ENCODE measurements at places on chromosomes 13 and 19.

DNA sequence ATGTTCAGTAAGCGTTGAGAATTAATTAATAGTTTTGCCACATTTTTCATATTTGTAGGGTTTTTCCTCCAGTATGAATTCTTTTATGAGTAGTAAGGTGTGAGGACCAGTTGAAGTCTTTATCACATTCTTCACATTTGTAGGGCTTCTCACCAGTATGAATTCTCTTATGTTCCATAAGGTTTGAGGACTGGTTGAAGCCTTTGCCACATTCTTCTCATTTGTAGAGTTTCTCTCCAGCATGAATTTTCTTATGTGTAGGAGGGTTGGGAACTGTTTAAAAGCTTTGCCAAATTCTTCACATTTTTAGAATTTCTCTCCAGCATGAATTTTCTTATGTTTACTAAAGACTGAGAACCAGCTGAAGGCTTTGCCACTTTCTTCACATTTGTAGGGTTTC is 40.3 kb downstream of the ZNF208 start:
- DNase-seq, result no peak

DNA sequence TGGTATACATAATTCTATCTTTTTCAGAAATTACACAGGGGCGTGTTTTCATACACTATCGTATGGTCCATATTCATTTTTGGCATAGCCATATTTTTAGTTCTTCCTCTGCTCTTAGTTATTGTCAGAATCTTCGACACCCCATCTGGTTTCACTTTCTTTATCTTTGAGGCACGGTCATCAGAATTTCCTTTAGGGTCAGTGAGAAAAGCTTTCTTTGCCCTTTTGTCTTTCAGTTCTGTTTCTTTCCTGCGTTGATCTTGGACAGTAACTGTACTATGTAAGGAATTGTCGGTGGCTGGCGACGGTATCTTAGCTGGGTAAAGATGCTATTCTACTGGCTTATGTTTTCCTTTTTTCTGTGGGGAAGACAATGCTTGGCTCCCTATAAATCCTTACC is 10.6 kb upstream of the KIR2DL4 start:
- DNase-seq, result peak; percentile 12

DNA sequence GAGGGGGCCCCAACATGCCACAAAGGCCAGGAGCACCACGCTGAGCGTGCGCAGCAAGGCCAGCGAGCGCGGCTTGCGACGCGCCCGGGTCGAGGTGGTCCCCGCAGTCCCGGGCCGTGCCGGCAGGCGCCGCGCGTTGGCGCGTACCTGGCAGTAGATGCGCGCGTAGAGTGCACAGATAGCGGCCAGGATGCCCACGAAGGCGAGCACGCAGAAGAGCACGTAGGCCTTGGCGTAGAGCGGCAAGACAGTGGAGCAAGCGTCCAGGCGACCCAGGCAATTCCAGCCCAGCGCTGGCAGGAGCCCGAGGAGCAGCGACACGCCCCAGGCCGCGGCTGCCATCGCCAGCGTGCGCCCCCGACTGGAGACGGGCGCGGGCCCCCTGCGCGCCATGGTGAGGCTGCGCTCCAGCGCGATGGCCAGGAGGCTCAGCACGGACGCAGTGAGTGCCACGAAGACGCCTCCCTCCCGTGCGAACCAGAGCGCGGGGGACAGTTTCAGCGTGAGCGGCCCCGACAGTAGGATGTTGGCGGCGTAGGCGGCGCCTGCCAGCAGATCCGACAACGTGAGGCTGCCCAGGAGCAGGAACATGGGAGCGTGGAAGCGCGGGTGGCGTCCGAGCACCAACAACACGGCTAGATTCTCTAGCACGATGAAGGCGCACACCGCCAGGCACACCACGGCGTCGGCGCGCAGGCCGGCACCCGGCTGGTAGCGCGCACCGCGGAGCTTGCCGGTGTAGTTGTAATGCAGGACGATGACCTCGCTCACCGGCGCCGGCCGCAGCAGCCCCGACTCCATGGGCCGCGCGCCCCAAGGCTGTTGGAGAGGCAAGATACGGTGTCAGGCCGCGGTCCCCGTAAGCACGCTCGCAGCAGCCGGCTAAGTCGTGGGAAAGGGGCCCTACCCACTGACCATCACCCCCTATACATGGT is 2.8 kb downstream of the S1PR5 start:
- DNase-seq, result no peak

DNA sequence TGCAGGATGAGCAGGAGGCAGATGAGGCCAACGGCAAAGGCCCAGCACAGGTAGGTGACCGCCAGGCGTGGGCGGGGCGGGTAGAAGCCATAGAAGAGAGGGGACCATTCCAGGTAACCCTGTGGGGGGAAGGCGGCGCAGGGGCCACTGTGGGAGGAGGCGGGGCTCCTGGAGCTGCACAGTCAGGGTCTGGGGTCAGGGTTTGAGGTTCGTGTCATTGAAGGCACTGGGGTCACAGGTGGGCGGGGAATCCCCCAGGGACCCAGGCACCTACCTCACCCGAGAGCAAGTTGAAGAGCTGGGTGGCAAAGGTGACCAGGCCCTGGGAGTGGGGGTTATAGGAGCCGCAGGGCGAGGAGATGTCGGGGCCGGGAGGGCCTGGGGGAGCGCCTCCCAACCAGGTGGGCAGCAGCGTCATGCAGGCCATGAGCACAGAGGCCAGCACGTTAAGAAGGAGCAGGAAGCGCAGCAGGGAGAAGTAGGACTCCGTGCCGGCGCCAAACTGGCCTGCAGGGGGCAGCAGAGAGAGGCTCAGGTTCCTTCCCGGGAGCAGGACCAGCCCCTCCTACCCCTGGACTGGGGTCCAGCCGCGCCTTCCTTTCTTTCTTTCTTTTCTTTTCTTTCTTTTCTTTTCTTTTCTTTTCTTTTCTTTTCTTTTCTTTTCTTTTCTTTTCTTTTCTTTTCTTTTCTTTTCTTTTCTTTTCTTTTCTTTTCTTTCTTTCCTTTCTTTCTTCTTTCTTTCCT is 4.6 kb downstream of the TMC4 start:
- DNase-seq, result peak; percentile 83

DNA sequence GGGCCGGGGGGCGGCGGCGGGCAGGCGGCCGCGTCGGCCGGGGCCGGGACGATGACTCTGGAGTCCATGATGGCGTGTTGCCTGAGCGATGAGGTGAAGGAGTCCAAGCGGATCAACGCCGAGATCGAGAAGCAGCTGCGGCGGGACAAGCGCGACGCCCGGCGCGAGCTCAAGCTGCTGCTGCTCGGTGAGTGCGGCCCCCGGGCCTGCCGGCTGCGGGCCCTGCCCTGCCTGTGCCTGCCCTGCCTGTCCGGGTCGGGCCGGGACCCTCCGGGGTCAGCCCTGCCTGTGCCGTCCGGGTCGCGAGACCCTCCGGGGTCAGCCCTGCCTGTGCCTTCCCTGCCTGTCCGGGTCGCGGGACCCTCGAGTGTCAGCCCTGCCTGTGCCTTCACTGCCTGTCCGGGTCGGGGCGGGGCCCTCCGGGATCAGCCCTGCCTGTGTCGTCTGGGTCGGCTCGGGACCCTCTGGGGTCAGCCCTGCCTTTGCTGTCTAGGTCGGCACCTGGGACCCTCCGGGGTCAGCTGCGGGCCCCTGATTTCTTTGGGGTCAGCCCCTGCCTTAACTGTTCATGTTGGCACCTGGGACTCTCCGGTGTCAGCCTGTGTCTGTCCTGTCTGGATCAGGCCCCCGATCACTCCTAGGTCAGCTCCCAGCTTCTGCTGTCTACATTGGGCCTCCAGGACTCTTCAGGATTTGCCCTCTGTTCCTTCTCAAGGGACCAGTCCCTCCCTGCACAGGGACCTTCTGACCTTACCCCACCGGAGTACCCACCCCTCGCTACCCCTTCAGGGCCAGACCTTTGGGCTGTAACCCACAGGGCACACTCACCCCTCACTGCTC is 659 bp downstream of the GNA11 start:
- peak; percentile 51 for DNase-seq

DNA sequence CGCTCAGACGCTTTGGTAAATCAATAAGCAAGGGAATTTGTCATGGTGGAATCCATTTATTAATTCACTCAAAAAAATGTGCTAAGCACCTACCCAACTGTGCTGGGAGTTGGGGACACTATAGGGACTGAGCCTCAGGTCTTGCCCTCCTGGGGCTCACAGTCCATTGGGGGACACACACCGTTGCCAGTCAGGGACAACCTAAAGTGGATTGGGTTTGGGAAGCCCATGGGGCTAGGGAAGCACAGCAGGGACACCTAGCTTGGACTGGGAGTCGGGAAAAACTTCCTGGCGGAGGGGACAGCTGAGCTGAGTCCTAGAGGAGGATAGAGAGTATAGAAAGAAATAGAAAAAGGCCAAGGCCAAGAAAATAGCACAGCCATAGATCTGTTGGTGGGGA is 8.5 kb downstream of the FOSB start:
- no peak for DNase-seq

DNA sequence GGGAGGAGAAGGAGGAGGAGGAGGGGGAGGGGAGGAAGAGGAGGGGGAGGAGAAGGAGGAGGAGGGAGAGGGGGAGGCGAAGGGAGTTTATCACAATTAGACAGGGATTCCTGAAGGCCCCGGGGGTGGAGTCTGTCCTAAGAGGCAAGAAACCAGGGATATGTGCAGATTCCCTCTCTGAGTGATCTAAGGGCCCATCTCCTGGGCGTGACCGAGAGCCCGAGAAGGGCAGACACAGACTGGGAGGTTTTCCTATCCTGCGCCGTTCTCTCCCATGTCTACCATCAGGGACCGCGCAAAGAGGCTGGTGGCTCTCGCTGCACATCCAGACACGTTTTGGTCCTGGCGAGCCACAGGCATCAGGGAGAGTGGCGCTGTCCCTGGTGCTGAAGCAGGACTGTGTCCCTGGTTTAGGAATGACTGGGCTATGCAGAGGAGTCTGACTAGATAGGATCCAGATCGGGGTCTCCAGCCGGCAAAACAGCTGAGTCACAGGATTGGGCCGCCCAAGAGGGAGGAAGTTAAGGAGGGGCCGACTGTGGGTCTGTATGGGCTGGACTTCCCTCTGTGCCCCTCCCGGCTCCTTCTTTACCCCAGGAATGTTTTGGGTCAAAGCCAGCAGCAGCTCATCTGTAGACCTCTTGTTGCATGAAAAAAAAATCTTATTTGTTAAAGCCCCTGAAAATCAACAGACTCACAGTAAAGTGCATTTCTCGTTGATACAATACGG is 17.9 kb upstream of the ZNF175 start:
- peak; percentile 79 for DNase-seq

All from NB4 (cell line).